ENCODE measurements at places on chromosomes 1 and 21.

DNA sequence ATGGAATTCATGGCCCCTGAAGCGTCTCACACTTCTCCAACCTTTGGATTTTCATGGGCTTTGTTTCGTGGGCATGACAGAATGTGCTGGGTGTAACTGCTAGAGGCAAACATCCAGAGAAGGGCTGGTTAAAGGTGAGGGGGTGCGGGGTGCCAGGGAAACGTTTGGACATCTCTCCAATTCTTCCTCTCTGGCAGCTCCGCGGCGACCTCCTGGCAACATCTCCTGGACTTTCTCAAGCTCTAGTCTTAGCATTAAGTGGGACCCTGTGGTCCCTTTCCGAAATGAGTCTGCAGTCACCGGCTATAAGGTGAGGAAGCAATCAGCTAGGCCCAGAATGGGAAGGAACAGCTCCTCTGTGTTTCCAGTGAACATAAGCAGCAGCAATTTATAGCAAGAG, 12.0 kb downstream of the TMEM81 start:
- no peak for DNase-seq

DNA sequence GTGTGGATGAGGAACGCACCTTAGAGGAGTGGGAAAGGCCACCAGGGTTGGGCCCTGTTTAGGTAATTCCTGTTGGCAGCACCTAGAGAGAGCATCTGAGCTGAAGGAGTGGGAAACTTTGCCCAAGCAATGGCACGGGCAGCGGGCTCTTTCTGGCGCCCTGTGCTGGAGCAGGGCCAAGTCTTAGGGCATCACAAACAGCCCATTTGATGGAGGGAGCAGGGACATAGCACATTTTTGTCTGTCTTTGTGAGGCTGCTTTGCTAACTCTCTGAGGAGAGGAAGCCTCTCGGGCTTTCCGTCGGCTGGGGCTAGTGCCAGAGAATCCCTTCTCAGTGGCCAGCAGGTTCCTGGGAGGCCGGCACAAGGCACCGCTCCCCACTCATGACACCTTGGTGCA, 22.5 kb upstream of the CNTN2 start:
- no peak for DNase-seq

DNA sequence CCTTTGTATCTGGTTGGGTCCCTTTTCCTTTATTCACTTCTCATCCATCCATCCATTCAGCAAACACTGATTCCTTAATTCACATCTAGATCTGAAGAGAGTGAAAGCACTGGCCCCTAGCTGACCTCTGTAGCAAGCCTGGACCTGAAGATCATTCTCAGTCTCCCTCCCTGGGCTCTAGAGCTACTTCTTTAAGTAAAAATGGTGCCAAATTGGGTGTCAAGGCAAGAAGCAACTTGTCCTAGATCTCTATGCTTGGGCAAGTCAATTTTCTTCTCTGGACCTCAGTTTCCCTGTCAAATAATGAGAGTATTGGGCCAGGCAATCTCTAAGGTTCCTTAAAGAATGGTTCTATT, 36.1 kb downstream of the PLXNA2 start:
- DNase-seq, result no peak

DNA sequence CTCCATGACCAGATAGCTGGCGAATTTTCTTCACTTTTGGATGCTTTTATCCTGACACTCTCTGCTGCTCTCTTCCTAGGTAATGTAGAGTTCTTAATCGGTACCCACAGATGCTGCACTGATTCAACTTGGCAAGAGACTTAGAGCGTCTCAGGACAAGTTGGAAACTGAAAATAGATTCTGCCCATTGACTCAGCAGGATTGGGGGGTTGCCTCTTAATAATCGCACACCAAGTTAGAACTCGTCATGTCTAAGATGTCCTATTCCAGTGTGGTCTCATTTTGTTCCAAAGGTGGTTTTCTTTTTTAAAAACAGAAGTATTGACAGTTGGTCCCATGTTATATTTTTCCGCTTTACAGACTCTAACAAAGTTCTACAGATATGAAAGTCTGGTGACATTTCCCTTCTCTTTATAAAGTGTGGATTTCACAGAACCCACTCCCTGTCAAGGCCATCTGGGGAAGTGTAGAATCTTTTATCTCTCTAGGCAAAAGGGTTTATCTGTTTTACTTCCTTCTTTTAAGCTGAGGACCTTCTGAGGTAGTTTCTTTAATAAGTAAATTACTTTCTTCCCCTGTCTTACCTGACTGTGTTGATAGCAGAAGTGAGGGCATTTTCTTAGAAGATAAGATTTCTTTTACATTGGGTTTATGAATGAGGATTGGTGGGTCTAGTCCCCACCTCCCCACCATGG, 12.1 kb upstream of the DIPK1A start:
- peak; percentile 52 for DNase-seq

DNA sequence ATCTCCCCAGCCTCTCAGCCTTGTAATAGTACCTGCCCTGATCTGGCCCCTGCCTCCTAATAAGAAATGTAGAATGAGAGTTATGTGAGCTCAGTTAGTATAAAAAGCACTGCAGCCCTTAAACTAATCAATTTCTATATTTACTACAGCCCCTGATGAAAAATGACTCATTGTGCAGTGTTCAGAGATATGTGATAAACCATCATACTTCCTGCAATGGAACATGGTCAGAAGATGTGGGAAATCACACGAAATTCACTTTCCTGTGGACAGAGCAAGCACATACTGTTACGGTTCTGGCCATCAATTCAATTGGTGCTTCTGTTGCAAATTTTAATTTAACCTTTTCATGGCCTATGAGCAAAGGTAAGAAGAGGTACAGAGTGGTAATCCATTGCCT, 176.8 kb upstream of the PDE4B start:
- DNase-seq, result no peak

DNA sequence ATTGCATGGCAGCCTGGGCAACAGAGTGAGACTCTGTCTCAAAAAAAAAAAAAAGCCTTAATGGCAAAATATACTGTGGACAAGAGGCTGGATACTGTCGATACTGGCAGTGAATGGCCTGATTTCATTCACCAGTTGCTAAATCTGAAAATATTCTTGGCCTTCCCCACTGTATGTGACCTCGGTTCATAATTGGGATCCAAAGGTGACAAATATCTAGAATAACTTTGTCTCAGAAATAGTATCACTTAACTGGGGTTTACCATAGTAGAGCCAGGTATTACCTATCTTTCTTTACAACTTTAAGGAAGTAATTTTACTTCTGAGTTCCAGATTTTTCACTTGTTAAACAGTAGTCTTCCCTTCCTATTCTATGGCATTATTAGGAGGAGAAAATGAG, 8.4 kb downstream of the MTF2 start:
- DNase-seq, result no peak
